ENCODE measurements at places on chromosomes 16 and 17.

- no peak for DNase-seq
These were observed 929 bp downstream of the TMEM11 start for GRCh38 chr17:21212826-21213637.

- DNase-seq, result no peak
These were observed 711.8 kb downstream of the KCNJ2 start for GRCh38 chr17:70881093-70881492.

DNA sequence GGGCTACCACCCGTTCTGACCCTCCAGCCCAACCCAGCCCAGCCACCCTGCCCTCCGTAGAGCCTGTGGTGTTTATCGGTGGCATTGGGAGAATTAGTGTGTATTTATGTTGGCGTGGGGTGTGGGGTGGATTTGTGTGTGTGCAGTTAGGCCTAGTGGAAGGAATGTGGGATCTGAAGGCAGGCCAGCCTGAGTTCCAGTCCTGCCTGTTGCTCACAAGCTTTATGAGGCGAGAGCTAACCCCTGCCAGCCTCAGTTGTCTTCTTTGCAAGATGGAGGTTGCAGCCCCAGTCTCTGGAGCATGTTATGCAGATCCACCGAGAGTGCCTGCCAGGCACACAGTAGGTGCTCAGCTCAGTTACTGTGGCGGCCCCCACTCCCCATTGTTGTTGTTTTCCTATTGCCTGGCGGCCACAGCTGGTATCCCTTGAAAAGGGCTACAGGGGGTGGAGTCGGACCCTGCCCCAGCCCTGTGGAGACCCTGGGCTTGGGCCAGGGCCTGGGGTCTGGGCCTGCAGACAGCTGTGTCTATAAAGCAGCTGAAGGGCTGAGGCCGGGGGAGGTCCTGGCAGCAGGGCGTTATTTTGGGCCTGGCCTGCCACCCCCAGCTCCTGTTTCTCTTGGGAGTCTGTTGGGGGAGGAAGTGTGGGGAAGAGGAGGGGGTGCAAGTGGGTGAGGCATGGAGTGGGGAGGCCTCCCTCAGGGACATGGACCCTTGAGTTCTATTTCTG, 5.1 kb downstream of the ERBB2 start:
- no peak for DNase-seq

DNA sequence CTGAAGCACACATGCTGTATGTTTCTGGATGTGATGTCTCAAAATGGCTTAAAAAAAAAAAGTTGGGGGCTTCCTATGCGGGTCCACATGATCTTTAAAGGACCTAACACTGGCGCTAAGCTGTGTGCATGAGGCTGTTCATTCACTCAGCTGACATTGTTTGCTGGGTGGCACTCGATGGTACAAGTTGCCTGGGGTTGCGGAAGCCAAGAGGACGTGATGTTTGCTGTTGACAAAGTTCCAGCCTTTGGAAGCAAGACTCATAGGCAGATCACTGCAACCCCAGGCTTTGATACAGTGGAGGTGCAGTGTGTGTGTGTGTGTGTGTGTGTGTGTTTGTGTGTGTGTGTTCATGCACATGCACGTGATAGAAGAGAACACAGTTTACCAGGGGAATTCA, 29.5 kb upstream of the DNAI2 start:
- DNase-seq, result no peak

DNA sequence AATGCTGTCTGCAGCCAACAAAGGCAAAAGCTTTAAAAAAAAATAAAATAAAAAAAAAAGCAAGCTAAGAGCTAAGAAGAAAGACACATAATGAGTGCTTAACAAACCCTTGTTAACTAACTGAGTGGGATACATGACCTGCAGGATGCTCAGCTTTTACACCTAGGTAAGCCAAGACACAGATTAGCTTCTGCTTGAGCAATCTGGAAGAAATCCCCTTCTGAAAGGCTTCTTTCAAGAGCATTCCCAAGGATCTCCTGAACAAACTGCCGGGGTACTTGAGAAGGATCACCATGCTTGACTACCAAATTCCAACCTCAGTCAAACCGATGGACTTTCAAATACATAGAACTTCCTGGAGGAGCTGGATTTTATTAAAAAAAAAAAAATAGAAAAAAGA, 92.9 kb downstream of the SMG6 start:
- DNase-seq, result no peak

DNA sequence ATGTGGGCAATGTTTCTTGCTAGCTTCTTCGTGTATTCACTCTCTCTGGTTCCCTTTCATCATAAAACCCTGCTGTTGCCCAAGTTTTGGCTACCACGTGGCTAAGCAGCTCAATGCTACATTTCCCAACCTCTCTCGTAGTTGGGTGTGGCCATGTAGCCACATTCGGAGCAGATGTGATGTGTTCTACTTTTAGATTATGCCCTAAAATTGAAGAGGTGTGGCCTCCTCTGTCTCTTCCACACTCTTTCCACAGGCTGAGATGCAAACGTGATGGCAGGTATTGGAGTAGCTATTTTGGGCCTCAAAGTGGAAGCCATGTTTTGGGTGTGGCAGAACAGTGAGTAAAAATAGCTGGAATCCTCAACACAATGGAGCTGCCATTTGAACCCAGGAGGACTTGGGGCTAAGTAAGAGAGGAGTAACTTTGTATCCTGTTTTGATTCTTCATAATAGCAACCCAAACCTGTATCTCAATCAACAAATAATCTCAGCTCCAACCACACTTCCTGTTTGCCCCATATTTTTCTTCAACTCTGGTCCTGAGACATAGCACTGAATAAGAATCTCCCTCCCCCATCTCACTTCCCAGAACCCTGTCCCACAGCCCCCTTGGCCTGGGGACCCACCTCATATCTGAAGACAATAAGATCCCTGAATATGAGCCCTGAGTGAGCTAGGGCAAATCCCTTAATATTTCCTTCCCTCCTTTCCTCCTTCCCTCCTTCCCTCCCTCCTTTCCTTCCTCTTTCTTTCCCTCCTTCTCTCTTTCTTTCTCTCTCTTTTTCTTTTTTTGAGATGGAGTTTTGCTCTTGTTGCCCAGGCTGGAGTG, 4.0 kb downstream of the NUPR1 start:
- no peak for DNase-seq

GRCh38 chr16:15509593-15510535, 75.5 kb downstream of the BMERB1 start:
- DNase-seq, result no peak

DNA sequence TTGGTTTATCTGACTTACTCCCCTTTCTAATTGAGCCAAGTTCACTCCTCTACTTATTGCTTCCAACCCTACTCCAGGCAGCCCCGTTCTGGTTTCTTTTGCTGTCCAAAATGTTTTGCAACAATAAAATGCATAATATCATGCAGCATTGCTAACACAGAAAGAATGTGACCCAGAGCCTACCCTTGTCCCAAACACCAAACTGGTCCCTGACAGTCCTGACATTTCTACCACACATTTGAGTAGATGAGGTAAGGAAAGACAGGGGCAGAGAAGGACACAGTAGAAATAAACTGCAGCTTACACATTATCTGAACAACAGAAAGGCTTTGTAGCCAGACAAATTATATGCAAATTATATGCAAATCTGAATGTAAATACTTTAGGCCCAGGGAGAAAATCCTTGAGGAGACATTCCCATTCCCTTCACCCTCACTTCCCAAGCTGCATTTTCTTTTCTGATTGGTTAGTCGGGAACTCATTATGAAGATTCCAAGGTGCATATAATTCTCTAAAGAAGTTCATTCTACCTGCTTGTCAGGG, 31.6 kb downstream of the SOX9 start:
- DNase-seq, result no peak

GRCh38 chr16:3059723-3060242, 5.7 kb upstream of the IL32 start:
- DNase-seq, result no peak

DNA sequence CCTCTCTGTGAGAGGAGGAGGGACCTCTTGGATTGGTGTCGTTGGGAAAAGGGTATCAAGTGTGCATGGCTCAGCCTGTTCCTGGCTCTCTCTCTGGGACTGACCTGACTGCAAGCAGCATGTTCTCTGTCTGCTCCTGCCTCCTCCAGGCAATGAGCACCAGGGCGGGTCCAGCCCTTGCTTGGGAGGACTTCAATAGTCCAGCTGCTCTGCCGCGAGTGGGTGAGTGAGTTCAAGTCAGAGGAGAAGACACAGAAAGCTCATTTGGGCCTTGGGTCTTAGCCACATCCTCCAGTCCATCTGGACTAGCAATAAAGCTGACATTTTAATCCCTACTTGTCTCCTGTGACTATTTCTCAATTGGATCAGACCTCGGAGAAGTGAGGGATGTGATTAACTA, 25.2 kb upstream of the TNS4 start:
- no peak for DNase-seq

DNA sequence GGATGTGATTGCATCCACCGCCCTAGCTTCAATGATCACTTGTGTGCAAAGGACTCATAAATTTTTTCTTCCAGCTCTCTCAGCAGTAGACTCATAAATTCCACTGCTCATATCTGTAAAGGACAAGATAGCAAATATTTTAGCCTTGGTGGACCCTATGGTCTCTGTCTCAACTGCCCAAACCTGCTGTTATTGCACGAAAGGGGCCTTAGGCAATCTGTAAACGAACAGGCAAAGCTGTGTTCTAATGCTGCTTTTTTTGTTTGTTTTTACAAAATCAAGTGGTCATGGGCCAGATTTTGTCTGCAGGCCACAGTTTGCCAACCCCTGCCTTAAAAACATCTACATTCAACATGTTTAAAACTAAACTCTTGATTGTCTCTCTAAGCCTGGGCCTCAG, 34.1 kb downstream of the FAM20A start:
- DNase-seq, result no peak

DNA sequence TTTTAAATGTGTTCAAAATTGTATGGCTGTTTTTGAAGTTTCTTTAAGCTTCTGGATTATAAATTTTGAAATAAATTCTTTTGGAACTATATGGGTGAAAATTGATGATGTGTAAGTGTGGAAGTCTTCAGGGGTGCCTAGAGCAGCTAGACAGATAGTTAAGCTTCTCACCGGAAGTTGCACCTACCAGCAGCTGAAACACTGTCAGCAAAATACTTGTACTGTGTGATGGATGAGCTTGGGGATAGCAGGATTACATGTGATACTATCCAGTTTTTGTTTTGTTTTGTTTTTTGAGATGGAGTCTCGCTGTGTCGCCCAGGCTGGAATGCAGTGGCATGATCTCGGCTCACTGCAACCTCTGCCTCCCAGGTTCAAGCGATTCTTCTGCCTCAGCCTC, 19.7 kb downstream of the RBL2 start:
- no peak for DNase-seq

- DNase-seq, result no peak
These were observed 120.9 kb downstream of the HS3ST3A1 start for GRCh38 chr17:13480877-13481276.

- no peak for DNase-seq
These were observed 97.4 kb upstream of the ZFHX3 start for GRCh38 chr16:73145166-73145880.

DNA sequence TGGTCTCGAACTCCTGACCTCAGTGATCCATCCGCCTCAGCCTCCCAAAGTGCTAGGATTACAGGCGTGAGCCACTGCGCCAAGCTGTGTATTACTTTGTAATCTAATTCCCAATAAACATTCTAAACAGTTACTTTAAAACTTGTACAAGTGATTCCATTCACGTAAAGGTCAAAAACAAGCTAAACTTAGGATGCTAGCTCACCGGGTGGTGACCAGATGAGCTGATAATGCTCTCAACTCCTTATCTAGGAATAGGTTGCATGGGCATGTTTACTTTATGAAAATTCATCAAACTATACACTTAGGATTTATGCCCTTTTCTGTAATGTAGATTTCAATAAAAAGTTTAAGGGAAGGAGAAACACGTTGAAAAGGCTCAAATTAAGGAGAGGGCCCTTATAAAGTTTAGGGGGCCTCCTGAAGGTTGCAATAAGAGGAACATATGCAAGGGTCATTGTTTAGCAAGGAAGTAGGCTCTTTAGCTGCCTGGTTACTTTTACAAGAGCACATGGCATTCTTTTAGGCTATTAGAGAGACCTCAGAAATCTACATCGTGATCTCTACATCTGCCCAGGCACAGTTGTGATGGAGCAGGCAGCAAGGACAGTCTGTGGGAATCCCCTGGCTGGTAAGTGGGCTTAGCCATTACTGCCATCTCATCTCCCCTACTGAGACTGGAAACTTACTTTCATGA, 13.3 kb downstream of the CDR2 start:
- no peak for DNase-seq

DNA sequence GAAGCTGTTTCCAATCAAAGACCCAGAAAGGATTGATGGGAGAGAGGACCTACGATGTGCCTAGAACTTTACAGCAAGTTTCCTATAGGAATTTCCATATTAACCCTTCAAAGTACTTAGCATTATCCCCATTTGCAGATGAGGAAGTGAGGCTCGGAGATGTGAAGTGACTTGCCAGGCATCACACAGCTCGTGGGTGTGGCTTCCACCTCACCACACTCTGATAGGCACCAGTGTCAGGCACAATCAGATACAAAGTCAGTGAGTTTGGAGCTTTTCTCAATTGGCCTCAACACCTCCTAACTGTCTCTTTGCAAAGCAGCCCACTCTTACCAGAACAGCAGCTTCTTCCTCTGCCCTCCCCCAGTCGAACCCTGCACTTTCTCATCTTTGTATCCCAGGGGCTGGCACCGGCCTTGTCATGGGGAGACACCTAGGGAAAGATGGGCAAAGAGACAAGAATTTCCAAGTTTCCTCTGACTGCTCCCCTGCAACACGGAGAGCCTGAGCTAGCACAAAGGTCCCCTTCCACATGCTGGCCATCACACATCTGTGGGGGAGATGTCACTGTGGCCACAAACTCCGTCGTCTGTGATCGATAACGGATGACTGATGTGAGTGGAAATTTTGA, 37.4 kb upstream of the CCL1 start:
- no peak for DNase-seq

GRCh38 chr16:2015117-2015946, 4.3 kb upstream of the NPW start:
- DNase-seq, result no peak

- no peak for DNase-seq
These were observed 91.8 kb downstream of the SMG6 start for GRCh38 chr17:2211661-2212399.

DNA sequence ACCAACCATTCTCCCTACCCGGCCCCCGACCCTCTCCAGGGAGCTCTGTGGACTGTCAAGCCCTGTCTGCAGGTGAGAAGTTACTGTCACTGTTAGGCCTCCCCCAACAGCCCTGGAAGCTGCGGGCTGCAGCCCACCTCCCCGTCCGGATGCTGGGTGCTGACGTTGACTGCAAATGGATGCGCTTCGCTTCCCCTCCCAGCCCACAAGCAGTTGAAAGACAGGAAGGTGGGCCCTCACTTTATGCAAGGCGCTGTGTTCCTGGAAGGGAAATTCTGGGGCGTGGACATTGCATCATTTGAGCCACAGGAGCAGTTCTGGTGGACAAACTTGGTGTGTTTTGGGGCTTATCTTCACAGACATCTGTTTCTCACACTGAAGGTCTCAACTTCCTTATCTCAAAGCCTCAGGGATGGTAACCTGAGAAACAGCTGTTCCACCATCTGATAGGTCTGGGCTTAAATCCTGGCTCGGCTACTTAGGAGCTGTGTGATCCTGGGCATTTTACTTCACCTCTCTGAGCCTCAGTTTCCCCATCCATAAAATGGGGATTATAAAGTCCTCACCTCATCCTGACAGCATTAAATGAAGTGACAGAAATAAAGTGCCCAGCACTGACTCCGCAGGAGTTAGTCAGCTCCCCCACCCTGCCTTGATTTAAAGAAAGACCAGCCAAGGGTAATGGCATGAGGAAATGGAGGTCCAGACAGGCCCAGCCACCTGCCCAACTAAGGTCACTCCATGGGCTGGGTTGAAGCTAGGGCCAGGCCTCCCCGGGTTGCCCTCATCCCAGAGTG, 4.6 kb upstream of the DRC7 start:
- no peak for DNase-seq

GRCh38 chr16:15714393-15715172, 64.5 kb downstream of the NDE1 start:
- no peak for DNase-seq
